ENCODE measurements at places on chromosomes 7 and 10.

GRCh38 chr10:25934621-25935139, 651 bp downstream of the MYO3A start:
- DNase-seq: no peak

GRCh38 chr7:139441961-139442360, 41.5 kb downstream of the KLRG2 start:
- no peak for DNase-seq

- DNase-seq: no peak
Observed at GRCh38 chr10:78504181-78504580, 470.5 kb downstream of the RPS24 start.

- no peak for DNase-seq
Observed at GRCh38 chr10:47300429-47300931, 483 bp downstream of the GDF10 start.

GRCh38 chr10:53463539-53463938, 691.0 kb upstream of the MBL2 start:
- no peak for DNase-seq

DNA sequence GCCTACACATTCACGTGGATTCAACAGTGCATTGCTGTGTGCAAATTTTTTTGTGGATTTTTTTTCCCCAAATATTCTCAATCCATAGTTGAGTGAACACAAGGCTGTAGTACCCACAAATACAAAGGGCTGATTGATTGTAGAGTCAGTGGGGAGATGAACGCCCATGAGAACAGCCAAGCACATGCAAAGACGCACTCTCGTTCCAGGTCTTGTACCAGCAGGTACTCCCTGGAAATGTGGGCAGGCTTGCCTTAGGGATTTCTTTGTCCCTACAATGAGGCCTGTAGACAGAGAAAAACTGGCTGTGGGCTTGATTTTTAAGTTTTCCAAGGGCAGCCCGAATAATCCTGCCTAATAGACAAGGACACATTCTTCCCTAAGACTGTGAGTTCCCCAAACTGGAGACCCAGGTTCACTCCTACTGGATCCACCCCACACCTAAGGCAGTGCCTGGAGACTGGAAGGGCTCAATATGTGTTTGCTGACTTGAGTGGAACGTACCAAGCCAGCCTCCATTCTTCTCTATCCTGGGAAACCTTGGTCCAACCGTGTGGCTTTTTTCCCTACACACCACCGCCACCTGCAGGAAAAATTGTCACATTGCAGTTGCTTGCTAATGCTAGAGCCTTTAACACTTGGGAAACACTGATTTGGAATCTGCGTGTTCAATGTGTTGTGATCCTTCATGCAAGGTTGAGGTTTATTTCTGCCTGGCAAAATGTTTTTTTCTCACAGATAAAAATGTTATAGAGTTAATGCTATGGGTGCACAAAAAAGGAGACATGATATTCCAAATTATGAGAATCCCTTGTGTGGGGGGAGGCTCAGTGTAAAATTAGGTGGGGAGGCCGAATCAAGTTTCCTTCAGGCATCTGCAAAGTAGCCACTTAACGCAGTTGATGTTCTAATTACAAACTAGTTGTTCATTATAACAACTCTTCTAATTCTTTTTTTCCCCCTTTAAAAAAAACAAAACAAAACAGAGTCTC, 49.3 kb downstream of the PPP1R17 start:
- DNase-seq: no peak

GRCh38 chr10:58570307-58570723, 57.6 kb downstream of the BICC1 start:
- DNase-seq: no peak

- no peak for DNase-seq
Observed at GRCh38 chr10:3897156-3897555, 112.1 kb upstream of the KLF6 start.

DNA sequence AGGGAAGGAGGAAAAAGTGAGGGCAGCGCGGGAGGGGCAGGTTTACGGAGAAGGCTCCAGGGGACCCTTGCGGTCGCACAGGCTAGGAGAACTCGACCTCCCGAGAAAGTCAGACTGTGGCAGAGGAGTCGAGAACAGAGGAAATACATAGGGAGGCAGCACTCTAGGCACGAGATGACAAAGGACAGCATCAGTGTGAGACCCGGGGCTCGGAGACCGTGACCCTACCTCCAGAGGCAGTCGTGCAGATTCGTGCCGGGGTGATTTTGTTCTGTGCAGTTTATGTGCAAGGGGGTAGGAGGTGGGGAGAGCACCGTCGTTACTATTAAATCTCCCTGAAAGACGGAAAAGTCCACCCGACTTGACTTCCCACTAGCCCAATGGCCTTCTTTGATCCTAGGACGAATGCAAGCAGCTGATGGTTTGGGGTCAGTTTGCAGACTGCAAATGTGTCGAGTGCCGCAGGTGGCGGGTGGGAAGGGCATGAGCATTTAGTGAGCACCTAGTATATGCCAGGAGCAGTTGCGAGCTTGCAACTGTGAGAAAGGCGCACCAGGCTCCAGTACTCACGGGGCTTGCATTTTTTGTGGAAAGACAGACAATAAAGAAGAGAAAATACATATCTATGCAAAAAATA, 674 bp upstream of the OSBPL3 start:
- no peak for DNase-seq

DNA sequence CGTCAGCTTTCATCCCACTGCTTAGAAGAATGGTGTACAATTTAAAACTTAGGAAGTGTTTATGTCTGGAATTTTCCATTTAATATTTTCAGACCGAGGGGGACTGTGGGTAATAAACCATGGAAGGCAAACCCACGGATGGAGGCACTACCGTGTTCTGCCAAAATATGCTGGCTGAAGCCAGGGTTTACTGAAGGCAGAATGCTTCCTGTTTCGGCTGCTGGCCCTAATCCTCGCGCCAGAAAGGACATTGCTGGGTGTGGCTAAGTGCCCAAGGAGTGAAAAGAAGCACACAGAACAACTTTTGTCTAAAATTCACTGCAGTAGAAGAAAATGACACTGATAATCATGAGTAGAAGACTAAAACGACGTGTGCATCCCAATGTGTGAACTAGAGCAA, 32.3 kb downstream of the PITRM1 start:
- DNase-seq: no peak

GRCh38 chr7:102273749-102274712, 12.6 kb upstream of the SH2B2 start:
- DNase-seq: no peak

GRCh38 chr7:133070562-133070961, 11.3 kb downstream of the CHCHD3 start:
- no peak for DNase-seq

DNA sequence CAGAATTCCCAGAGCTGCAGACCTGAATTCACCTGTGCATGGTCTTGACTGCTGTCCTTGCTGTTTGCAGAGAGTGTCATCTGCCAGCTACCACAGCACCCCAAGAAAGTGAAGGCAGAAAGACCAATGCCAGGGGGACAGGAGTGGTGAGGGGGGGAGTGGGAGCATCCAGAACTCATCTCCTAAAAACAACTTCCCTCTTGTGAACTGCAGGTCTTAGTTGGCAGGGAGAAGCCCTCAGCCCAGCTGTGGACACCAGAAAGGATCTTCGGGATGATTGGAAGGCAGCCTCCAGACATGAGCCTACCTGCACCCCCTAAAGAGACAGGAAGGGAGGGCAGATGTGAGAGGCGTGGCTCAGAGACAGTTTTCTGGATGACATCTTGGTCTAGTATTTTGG, 615.8 kb upstream of the MGMT start:
- no peak for DNase-seq

DNA sequence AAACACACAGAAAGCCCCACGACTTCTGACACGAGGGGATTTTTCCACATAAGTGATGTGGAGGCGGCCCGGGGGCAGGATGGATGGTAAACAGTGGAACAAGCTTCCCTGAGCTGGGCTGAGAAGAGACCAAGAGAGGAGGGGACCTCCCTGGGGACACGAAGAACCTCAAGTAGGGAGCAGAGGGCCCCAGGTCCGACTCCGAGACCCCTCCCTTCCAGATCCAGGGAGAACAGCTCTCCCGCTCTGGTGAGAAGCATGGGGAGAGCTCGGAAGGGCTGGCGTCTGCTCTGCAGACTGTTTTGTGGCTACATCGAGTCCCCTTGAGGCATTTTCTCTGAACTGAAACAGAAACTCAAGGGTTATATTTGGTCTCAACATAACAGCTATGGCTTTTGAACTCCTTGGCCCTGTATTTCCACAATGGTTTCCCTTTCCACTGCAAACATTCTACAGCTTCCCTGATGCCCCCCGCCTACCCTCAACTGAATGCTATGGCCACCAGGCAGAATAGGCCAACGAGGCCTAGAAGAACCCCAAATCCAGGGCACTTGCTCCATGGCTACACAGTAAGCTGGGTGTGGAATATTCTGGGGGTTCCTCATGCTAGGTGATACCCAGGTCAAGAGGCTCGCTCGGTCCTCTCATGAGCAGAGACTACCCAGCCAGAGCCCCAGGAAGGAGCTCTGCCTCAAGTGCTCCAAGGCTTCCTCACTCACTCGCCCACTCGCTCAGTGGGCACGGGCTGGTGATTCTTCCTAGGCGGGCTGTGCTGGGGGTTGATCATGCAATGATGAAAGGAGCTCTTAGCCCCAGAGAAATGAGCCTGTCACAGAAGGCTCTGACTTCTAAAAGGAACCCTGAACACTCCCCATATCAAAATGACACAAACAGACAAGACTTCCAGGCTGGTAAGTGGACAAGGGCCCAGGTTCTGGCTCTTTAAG, 47.5 kb downstream of the FAM53B start:
- DNase-seq: no peak

GRCh38 chr10:68001539-68001938, 73.5 kb downstream of the HERC4 start:
- DNase-seq: no peak

- no peak for DNase-seq
Observed at GRCh38 chr7:101146-102046, 91.0 kb upstream of the FAM20C start.

DNA sequence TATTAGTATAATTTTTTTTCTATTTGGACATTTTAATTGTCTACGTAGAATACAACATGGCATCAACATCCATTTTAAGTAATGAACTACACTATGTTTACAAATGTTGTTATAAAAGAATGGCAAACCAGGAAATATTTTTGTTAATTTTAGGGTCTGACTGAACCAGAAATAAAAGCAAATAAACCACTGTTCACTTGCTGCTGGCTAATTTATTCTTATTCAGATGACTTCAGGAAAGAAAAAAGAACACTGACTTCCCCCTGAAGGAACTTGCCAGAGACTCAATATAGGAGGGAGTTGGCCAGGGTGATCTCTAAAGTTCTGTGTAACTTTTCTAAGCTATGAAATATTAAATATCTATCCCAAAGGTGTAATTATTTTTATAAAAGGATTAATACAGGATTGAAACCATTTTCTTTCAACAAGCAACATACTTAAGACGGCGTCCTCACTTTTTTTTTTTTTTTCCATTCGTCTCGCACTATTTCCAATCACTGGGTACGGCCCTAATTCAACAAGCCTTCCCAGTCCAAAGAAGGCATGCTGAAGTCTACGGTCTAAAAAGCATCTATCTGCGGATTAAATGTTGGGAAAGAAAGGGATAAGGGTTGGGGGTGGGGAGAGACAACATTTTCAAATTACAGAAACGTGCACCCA, 1.2 kb downstream of the USP6NL start:
- DNase-seq: no peak

- DNase-seq: no peak
Observed at GRCh38 chr10:109587366-109587765, 335.9 kb downstream of the XPNPEP1 start.

DNA sequence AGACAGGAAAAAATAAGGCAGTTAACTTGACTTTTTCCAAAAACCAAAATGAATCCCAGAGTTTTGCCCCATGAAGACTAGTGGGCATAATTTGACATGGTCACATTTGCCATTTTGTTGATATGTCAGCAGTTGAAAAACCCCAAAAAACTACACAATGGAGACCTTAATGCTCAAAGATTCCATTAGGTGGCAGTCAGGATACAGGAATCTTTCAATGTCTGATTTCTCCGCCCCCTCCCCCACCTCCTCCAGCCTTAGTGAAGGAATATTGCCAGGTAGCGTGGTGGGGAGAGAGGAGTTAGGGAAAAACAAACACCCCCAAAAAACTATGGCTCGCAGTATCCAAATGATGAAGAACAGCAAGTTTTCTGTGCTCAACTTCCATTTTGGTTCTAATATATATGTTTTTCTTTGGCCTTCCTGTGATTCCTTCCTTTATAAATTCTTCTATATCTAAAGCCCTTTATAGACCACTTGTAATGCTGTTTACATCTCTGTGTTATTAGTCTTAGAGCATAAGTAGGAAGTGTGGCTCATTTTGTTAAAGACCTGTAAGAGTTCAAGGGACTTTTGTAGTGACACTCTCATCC, 6.7 kb upstream of the SMNDC1 start:
- DNase-seq: no peak

- no peak for DNase-seq
Observed at GRCh38 chr7:113922049-113922448, 3.2 kb upstream of the PPP1R3A start.

- no peak for DNase-seq
Observed at GRCh38 chr10:116809483-116810119, 39.7 kb upstream of the ENO4 start.

- DNase-seq: no peak
Observed at GRCh38 chr7:29955799-29956486, 33.7 kb downstream of the SCRN1 start.

DNA sequence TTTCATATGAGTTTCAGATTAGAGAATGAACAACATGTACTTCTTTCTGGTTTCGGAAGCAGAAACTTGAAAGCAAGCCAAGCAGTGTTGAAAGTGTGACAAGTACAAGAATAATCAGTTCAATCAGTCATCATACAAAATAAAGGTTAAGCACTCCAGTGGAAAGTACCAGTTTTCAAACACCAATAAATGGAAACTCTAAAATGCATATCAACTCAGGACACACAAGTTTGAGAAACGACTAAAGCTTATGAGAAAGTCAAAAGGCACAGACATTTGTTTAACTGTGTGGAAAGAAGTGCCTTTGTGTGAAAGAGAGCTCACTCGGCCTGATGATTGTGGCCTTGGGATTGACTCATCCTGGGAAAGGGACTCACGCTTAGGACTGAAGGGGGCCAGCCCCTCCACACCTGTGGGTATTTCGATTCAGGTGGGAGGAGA, 60.6 kb upstream of the AKR1C1 start:
- DNase-seq: no peak

DNA sequence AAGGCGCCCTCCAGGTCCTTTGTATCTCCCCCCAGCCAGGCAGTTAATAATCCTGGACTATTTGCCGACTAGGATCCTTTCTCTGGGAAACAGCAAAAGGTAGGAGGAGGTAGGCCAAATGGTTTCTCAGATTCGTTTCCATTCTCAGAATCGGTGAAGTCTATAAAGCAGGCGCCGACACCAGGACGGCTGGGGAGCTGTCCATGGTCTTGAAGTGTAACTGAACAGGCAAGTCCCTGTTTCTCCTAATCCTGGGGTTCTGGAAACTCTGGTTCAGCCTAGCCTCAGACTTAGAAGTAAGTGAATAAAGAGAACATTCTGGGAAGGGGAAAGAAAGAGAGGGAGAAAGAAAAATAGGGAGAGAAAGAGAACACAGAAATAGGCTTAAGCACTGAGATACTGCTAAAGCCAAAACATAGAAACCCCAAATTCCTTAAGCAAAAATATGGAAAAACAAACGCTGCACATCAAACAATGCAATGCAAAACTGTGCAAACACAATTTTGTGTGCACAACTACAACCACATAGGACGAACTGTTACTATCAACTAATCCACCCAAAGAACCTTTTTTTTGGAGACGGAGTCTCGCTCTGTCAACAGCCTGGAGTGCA, 11.1 kb upstream of the INA start:
- no peak for DNase-seq

- no peak for DNase-seq
Observed at GRCh38 chr10:45052700-45053099, 52.0 kb downstream of the ZNF22 start.

GRCh38 chr10:17669185-17669872, 25.4 kb downstream of the STAM start:
- peak; percentile 10 for DNase-seq

- DNase-seq: no peak
Observed at GRCh38 chr10:86203162-86203905, 163.3 kb downstream of the GRID1 start.

Measured in stimulated activated CD8-positive, alpha-beta memory T cell treated with anti-CD3 and anti-CD28 coated beads, Interleukin-4, amount 100 ng/mL, for 4 hours (primary cell).